Stimulated activated CD8-positive, alpha-beta memory T cell treated with anti-CD3 and anti-CD28 coated beads, Interleukin-2, amount 100 ng/mL, for 1 hour (primary cell): ENCODE measurements at places on chromosomes 12 and 14.

- DNase-seq: no peak
Measured at GRCh38 chr12:93379326-93379980, 1.7 kb downstream of the NUDT4 start.

DNA sequence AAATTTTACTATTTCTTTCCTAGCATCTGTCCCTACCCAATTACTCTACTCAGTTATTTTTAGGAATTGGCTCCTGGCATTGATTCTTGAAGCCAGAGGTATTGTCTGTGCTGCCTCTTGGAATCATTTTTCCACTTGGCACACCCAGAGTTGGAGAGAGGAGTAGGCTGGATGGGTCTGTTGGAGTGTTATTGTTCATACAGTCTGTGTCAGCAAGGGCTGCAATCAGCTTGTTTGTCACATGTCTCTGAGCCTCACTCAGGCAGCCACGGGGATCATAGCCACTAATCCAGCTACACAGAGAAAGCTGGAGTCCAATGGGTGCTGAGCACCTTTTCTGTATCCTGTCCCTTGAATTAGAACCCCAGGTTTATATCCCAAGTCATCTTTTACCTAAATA is 176.0 kb upstream of the DYRK2 start:
- no peak for DNase-seq

DNA sequence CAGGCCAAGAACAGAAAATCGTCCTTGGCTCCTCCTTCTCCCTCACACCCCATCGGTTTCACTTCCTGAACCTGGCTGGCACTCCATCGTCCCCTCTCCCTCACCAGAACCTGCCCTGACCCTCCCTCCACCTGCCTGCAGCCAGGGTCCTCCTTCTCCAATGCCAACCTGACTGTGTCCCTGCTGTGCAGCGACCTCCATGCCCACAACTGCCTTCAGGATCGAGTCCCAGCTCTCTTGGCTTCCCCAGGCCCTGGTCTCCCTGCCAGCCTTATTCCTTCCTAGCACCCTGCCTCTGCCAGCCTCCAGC is 19.8 kb downstream of the HVCN1 start:
- DNase-seq: no peak

DNA sequence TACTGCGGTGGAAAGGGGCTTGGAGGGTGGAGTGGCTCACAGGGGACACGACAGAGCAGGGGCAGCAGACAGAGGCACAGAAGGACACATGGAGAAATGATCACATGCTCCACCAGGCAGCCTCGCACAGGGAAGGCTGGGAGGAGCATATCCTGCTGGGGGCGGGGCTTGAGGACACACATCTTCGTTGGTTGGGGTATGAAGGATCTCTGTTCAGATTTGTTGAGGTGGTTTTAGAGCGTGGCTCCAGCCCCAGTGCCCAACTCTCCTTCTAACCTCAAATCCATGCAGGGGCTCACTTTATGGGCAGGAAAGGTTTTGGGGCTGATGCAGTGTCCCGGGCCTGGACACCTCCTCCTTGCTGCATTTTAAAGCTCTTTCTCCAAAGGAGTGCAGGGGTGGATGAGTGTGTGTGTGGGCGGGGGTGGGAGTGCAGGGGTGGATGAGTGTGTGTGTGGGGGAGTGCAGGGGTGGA is 733 bp upstream of the P3H3 start:
- DNase-seq: no peak

DNA sequence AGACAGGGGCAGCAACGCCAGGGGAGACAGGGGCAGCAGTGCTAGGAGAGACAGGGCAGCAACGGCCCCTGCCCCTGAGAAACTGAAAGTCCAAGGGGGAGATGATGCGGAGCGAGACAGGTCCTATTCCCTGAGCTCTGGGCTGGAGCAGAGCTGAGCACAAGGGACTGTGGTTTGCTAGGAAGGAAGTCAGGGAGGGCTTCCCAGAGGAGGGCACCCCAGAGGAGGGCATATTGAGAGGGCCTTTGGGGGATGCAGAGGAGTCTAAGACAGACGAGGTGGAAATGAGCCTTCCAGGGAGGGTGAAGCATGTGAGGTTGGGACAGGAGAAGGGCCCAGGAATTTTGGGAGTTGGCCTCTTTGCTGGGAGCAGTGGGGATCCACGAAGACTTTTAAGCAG is 52.1 kb upstream of the BEGAIN start:
- no peak for DNase-seq

- no peak for DNase-seq
Measured at GRCh38 chr14:104940526-104941150, 16.0 kb downstream of the PLD4 start.

GRCh38 chr12:39613525-39613924 is 6.1 kb downstream of the ABCD2 start:
- no peak for DNase-seq

DNA sequence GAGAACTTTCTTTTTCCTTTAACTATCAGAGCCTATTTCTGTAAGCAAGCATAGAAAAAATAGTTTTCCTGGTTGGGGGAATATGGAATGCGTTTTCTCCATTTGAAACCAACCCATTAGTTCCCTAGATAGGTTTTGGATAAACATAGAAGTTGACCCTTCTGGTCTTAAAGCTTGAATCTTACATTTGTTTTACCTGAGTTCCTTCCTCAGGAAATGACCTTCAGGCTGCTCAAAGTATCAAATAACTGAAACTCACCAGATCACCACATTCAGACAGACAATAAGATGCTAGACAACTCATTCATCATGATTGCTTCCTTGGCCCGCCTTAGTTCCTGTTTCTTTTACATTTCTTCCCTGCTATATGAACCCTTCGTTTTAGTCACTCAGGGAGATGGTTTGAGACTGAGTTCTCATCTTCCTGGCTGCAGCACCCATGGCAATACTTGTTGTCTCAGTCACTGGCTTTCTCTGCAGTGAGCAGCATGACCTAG is 52.2 kb downstream of the LRP6 start:
- no peak for DNase-seq

DNA sequence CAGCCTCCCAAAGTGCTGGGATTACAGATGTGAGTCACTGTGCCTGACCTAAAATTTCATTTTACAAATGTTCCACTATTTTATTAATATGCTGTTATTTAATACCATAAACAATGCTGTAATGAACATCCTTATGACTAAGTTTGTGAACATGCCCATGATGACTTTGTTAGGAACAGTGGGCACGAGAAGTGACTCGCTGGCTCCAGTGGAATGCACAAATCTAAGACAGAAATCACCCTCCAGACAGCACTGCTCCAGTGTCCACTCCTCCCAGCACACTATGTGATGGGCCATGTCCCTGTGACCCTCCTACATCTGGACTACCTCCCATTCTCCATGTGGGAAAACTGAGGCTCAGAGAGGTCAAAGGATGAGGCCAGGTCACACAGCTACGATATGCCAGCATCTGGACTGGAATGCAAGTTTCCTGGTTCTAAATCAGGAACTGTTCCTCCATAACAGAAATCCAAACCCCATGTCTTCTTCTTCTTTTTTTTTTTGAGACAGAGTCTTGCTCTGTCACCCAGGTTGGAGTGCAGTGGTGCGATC is 57.9 kb downstream of the GPR68 start:
- no peak for DNase-seq

DNA sequence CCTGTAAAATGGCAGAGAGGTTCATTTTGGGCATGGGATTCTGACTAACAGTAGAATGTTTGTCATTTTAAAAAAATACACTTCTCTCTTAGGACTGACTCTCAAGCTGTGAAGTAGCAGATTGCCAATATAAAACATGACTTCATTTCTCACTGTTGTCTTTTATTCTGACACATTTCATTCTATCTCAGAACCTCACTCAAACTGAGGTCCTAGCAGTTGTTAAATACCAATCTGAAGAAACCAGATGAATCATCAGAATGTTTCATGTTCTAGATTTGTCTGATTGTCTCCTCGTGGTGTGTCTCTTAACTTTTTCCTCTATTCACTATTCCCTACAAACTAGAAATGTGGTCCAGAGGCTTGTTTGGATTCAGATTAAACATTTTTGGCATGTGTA is 276.5 kb upstream of the NPAS3 start:
- DNase-seq: no peak

- DNase-seq: no peak
Measured at GRCh38 chr12:51864833-51865670, 16.5 kb upstream of the FIGNL2 start.

DNA sequence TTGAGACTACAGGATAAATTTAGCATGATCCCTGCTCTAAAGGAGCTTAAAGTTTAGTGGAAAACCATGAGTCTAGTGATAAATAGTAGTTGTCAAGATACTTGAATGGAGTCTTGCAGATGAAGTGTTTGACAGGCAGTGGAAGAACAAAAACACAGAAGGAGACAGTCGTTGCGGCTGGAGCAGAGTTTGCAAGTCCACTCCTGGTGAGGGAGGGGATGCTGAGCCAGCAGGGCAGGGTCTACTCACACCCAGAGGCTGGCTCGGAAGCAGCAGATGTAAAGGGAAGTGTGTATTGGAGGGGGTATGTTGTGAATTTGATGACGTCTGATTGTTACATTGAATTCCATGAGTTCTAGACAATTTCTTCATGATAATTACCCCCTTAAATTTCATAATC is 61.3 kb downstream of the TRAF3 start:
- DNase-seq: no peak

- DNase-seq: no peak
Measured at GRCh38 chr12:105554223-105554678, 223.8 kb downstream of the C12orf75 start.

DNA sequence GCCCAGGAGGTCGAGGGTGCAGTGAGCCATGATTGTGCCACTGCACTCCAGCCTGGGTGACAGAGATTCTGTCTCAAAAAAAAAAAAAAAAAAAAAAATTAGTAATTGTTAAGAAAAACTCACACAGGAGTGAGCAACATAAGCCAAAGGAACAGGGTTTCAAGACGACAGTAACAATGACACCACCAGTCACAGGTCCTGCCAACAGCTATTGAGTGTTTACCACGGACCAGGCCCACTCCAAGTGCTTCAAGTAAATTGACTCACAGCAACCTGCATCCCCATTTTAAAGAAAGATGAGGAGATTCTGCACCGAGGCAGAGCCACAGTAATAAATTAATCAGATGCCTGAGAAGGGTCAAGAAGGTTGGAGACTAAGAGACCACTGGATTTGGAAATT is 194.5 kb downstream of the DPF3 start:
- DNase-seq: no peak

GRCh38 chr12:51087818-51088217 is 4.4 kb upstream of the CSRNP2 start:
- no peak for DNase-seq

DNA sequence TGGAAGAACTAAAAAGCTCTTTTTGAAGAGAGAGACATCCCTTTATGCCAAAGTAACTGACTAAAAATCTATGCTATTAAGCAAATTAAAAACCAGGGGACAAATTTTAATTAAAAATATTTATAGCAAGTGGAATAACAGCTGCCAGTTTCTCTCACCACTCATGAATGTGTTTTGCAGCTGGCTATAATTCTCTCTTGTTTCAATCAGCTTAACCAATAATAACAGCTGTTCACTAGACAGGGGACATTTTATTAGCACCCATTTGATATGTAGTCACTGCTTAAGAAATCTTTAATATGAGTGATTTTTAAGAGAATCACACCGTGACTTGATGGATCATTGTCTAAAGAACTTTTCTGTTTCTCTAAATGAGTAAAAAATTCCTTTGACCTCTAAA is 34.2 kb upstream of the KRR1 start:
- no peak for DNase-seq

- no peak for DNase-seq
Measured at GRCh38 chr14:52607061-52607460, 54.4 kb downstream of the GPR137C start.

DNA sequence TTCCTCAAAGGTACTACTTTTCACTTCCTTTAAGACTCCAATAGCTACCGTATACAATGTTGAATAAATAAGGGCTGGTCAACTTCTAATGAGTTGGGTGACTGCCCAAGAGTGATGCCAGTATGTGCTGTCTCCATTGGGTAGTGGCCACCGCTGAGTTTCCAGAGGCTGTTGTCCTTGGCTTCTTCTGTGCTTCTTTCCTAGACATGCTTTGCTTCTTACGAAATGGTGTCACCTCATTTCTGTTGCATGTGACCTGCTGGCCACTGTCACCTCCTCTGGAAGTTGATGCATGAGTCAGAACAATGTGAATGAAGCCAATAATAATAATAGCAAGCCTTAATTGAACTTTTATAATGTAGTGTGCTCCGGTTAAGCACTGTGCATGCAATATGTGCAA is 7.5 kb upstream of the NID2 start:
- DNase-seq: no peak

- no peak for DNase-seq
Measured at GRCh38 chr12:76272287-76272686, 75.9 kb downstream of the BBS10 start.

GRCh38 chr14:22039938-22040780 is 366.5 kb upstream of the OR4E1 start:
- DNase-seq: peak; percentile 19

GRCh38 chr12:106492857-106493256 is 89.9 kb upstream of the RFX4 start:
- DNase-seq: no peak

- DNase-seq: no peak
Measured at GRCh38 chr14:29316936-29317335, 550.3 kb downstream of the FOXG1 start.

DNA sequence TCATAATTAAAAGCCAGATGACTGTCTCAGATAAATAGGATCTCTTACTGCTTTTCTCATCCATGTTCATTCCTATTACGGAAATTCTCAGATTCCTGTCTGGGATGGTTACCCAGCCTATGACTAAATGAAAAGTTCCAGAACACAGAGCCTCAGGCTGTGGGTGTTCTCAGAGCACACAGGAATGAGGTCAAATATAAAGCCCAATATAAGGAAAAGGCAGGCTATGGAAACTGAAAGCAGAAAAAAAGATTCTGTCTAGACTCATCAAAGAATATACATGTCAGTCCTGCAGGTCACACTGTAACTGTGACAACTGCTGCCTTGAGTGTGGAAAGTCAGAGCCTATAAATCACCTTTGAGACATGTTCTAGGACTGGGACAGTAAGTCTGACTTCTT is 64.3 kb downstream of the DCAF5 start:
- no peak for DNase-seq

GRCh38 chr14:96762650-96763049 is 34.5 kb upstream of the VRK1 start:
- DNase-seq: no peak

- no peak for DNase-seq
Measured at GRCh38 chr12:47193066-47193465, 113.3 kb upstream of the AMIGO2 start.
